ENCODE measurements at places on chromosomes 3 and 15.

DNA sequence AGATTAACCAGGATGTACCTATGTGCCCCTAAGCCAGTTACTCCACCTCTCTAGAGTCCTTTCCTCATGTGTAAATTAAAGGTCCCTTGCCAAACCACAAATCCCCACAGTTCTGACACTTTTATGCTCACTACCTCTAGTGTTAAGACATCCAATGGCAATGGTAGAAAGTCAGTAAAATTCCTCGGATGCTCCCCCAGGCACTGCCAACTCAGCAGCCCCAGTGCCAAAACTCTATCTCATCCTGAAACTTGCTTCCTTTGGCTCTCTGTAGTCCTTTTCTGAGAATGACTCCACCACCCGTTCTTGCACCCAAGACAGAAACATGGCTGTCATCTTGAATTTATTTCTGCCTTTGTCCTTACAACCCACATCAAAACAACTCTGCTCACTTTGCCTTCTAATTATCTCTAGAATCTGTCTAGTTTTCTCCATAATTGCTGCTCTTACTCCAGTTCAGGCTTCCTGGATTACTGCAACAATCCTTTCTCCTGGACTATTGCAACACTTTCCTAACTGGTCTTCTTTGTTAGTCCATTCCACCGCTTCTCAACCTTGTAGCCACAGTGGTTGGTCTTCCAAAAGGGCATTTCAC is 41.6 kb downstream of the MB21D2 start:
- DNase-seq, result no peak

GRCh38 chr3:138051947-138052802 is 42.2 kb downstream of the CLDN18 start:
- DNase-seq, result no peak

- no peak for DNase-seq
Observed at GRCh38 chr3:27504749-27505148, 20.6 kb upstream of the SLC4A7 start.

DNA sequence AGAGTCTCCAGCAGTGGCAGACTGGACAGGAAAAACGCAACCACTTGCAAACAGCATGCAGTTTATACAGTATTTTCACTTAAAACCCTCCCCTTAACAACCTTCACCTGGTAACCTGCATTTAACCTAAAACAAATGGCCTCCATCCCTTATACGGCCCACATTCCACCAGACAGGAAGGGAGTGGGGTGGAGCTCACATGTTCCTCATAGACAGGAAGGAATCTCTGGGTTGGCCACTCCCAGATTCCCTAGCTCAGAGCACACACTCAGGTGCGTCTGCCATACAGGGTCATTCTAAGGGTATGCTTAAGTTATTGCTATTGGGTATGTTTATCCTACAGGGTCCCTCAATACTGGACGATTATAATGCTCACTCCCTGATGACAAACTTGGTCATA is 16.8 kb upstream of the ABHD2 start:
- DNase-seq, result no peak

DNA sequence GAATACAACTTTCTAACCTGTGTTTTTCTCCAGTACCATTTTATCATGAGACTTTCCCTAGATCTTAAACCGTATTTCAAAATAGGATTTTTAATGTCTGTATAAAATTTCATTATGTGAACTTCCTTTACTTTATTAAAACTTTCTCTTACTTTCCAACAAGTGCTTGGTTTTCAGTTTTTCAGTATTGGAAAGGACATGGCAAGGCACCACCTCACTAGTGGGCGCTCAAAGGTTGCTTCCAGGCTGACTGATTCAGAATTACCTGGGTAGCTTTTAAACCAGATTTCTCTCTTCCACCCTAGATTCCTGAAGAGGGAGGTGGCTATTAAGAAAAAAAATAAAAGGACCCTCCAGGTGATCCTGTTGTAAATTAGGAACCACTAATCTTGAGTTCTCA is 236.6 kb downstream of the SOX2 start:
- no peak for DNase-seq

DNA sequence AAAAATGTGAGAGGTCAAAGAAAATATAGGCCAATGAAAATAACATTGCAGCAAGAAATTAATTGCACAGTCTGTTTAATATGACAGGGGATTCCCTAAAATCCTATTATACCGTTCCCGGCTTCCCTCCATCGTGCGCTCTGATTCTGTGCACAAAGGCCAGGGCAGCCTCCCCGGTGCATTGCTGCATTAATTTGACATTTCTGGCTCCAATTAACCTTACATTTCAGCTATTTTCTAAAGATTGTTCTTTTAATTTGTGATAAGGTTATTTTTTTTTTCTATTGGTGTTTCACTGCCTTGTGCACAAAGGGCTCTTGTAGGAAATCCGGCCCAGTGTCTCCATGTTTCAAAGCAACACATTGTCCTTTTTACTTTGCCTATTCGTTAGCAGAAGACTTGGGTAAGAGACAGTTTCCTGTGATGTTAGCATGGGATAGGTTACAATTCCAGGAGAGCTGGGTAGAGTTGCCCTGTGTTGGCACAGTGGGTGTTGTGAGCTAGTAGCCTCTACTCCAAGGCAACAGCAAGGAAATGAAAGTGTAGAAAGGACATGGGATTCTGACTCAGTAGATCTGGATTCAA is 257.3 kb upstream of the IGF1R start:
- DNase-seq, result no peak

DNA sequence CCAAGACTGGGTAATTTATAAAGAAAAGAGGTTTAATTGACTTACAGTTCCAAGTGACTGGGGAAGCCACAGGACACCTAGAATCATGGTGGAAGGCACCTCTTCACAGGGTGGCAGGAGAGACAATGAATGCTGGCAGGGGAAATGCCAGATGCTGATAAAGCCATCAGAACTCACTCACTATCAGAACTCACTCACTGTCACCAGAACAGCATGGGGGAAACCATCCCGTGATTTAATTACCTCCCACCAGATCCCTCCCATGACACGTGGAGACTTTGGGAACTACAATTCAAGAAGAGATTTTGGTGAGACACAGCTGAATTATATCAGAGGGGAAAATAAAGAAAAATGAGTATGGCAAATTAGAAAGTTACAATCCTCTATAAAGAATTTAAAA is 310.9 kb downstream of the BCHE start:
- DNase-seq, result no peak

Data from activated CD4-positive, CD25-positive, alpha-beta regulatory T cell treated with anti-CD3 and anti-CD28 coated beads, Interleukin-2, amount 50 U/mL, for 72 hours (primary cell).